ENCODE measurements at places on chromosomes 2 and 18. TPM values are rescaled to one million over a fixed set of nuclear protein-coding genes. Genes with fewer than 3 reads are reported as not detected.
A peak's percentile ranks its signal among the peaks of the same experiment; 100 is the strongest.

- DNase-seq, result no peak
Measured at GRCh38 chr2:54805255-54805654, 81.8 kb downstream of the EML6 start.

- DNase-seq, result no peak
Measured at GRCh38 chr2:145000376-145000775, 480.5 kb upstream of the ZEB2 start.

- no peak for DNase-seq
Measured at GRCh38 chr2:97951155-97951680, 44.5 kb downstream of the TMEM131 start.

- no peak for DNase-seq
Measured at GRCh38 chr2:226776104-226776503, 23.5 kb downstream of the IRS1 start.

DNA sequence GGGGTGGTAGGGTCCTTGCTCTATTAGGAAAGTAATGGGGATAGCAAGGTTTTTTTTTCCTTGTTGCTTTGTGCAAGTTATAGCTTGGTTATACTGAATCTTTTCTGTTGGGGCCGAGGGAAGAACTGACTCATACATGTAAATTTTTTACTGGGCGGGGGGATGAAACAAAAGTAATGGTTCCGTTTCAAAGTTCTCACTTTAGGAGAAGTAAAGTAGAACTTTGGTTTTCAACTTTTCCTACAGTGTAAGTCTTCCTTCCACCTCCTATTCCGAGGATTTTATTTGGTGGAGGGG lies 1.1 kb downstream of the AFTPH start:
- DNase-seq, result peak; percentile 13

DNA sequence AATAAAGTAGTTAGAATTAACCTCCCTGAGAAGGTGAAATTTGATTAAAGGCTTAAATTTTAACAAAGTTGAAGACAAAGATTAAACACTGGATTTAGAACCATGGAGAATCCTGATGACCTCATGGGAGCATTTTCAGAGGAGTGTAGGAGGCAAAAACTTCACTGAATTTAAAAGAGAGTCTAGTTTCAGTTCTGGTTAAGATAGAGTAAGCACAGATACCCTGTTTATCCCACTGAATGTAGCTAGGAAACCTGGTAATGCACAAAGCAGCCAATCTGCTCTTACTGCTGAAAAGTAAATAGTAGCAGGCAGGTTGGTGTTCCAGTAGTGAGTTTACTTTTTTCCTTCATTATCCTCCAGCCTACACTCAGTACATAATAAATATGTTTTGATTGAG lies 654.9 kb upstream of the SYT4 start:
- no peak for DNase-seq

GRCh38 chr2:39119732-39120520 lies 925 bp downstream of the SOS1 start:
- peak; percentile 55 for DNase-seq

GRCh38 chr2:104016801-104017200 lies 837.1 kb upstream of the POU3F3 start:
- DNase-seq, result no peak

DNA sequence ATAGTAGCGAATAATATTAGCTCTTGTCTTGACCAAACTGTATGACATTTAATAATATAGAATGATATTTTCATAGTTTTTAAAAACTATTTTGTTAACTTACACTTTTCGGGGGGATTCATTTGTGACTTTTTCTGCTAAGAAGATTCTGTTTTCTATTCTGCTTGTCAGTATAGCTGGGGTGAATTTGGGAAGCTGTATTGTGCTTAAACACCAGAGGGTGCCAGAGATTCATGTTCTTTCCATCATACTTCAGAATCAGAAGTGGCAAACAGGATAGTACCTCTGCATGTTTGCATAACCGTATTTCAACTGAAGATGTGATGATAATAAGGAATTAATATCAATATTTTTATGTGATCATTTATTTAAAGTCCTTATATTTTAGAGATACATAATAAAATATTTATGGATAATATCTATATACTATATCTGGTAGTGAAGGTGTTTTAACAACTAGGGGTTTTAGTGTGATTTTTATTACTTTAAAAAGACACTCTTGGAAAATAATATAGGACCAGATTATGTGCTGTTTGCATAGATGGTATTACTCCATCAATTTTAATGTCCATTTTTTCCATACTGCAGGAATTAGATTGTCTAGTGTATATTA lies 81.0 kb downstream of the TAF4B start:
- DNase-seq, result peak; percentile 61

DNA sequence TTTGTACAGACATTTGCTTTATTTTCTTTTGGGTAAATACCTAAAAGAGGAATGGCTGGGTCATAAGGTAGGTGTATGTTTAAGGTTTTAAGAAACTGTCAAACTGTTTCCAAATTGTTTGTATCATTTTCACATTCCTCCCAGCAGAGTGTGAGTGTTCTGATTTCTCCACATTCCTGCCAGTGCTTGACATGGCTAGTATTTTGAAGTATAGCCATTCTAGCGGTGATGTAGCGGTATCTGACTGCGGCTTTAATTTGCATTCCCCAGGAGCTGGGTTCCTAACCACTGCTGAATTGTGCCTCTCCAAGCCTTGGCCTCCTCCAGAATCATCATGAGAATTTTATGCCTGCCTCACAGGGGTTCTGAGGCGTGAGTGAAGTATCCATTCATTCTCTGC lies 61.8 kb upstream of the ARL4C start:
- no peak for DNase-seq

GRCh38 chr2:218282173-218282991 lies 9.9 kb downstream of the TMBIM1 start:
- no peak for DNase-seq

DNA sequence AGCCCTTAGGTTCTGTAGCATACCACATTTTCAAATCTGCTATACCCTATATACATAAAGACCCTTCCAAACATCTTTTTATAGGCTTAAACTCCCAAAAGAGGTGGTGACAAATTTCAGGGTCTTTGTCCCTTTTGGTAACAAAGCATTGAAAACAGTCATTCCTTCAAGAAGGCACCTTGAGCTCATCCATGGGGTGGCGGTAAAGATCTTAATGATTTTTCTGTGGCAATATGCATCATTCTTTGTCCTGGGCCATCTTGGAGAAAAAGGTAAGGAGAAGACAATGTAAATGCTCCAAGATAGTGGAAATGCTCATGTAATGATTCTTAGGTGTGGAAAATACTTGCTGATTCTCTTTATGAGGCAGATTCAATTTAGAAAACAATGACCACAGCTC lies 890.5 kb downstream of the CNTNAP5 start:
- DNase-seq, result no peak

- DNase-seq, result no peak
Measured at GRCh38 chr2:238644095-238645081, 203.5 kb upstream of the TWIST2 start.

DNA sequence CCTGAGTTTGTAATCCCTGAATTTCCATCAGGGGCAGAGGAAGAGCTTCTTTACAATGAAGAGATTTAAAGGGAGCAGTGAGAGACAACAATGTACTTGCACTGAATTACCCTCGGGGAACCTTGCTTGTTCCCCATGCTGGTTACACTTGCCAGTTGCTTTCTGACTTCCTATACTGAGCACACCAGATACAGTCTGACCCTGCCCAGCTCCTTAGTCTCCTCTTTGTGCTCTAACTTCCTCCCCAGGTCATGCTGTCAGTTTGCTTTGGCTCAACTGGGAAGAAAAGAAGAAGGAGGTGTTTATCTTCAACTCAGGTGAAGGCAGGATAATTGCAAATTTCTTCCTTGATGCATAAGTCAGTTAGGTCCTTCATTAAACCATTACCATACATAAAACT lies 658.4 kb downstream of the NYAP2 start:
- no peak for DNase-seq

- DNase-seq, result no peak
Measured at GRCh38 chr18:49756135-49756534, 57.2 kb downstream of the ACAA2 start.

DNA sequence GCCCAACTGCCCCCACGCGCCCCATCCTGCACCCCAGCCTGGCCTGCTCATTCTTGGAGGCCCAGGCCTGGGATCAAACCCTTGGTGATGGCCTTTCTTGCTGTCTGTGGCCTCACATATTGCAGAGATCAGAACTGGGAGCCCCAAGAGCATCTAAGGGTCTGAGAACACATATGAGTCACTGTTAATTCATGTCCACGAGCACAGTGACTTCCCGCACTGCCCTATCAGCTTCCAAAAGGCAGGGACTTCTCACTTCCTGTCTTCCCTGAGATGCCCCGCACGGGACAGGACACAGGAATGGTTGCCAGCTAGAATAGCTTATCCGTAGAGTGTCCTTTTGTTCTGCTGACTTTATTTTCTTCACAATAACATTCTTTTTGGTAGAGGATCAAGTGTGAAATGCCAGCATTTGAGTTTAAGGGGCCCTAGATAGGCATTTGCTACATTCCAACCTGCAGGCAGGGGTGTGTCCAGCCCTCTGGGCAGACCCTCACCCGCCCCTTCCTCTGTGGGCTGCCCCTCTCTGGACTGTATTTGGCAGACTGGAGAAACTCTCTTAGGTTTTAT lies 21.1 kb upstream of the CELF4 start:
- no peak for DNase-seq

DNA sequence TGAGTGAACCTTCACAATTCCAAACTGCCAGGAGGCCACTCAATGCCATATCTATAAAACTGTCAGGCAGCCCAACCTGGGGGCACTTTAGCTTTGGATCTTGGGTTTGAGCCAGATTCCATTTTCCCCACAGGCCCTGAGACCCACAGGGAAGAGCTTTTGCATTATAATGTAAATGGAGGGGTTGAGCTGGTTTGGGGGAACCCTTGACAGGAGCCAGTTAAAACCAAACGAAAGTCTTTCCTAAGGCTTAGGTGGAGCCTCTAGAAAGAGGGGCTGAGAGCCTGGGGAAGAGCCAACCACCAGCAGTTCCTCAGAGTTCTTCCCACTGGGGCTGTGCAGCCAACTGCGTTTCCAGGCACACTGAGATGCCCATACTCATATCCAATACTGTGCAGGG lies 42.7 kb downstream of the BCL11A start:
- DNase-seq, result no peak

DNA sequence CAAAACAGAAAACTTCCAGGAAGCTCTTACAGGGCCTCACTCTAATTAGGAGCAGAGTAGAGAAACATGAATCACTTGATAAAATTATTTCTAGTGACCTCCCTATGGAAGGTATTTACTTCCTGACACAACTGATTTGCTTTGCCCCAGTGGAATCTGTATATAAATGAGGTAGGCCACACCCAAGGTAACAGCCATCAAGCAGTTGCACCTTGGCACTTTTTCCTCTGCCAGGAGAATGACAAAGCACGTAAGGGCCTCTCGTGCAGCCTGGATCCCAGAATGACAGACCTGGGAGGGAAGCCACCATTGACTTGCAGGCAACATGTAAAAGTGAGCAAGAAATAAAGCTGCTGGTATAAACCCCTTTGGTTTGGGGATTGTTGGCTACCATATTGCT lies 620.0 kb upstream of the SLC39A10 start:
- no peak for DNase-seq

DNA sequence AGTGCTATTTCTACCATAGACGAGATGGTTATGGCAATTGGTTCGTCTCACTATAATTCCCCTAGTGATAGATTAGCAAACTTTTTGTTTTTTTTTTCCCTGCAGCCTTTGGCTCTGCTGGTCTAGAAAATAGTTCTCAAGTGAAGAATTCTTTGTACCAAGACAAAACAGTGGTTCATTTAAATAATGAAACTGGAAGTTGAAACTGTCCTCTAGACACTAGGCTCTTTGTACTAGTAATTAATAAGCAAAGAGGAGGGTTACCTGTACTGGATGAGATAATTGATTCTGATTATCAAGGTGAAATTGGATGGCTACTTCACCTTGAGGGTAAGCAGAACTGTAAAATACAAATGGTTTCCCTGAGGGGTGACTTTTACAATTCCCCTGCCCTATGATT lies 156.9 kb upstream of the DCC start:
- DNase-seq, result no peak

- peak; percentile 86 for DNase-seq
Measured at GRCh38 chr2:120177001-120177621, 46.1 kb downstream of the TMEM185B start.

DNA sequence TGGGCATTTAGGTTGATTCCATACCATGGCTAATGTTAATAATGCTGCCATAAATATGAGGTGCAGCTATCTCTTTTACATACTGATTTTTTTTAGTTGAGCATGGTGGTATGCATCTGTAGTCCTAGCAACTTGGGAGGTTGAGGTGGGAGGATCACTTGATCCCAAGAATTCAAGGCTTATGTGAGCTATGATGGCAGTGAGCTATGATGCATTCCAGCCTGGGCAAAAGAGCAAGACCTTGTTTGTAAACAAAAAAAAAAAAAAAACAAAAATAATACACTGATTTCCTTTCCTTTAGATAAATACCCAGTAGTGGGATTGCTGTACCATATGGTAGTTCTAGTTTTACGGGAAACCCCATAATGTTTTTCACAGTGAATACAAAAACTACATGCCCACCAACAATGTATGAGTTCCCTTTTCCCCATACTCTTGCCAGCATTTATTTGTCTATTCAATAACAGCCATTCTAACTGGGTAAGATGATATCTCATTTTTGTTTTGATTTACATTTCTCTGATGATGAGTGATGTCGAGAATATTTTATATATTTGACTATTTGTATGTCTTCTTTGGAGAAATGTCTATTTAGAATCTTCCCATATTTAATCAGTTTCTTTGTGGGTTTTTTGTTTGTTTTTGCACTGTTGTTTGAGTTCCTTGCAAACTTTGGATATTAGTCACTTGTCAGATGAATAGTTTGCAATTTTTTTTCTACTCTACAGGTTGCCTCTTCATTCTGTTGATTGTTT lies 281.0 kb upstream of the KYNU start:
- DNase-seq, result no peak

DNA sequence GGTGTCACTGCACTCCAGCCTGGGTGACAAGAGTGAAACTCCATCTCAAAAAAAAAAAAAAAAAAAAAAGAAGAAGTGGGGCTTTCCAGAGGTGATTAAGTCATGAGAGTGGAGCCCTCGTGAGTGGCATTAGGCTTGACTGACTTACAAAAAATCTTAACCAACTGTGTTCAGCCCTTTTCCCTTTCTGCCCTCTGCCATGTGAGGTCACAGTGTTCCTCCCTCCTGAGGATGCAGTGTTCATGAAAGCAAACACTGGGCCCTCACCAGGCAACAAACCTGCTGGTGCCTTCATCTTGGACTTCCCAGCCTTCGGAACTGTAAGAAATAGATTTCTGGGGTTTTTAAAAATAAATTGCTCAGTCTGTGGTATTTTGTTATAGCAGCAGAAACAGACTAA lies 37.0 kb upstream of the METTL21A start:
- no peak for DNase-seq

- no peak for DNase-seq
Measured at GRCh38 chr2:209917154-209917771, 85.2 kb upstream of the RPE start.

- no peak for DNase-seq
Measured at GRCh38 chr18:32542221-32542798, 71.6 kb upstream of the GAREM1 start.

GYPC gene
- total RNA-seq, result 75.2 TPM

SEPTIN2 gene
- 191 TPM for total RNA-seq

GAREM1 gene
- total RNA-seq, result 0.05 TPM

CMPK2 gene
- total RNA-seq, result 7.4 TPM

SLC5A6 gene
- total RNA-seq, result 154 TPM

C2orf49 gene
- 19.5 TPM for total RNA-seq

EVX2 gene
- not detected for total RNA-seq

CDH20 gene
- 0.25 TPM for total RNA-seq

CYS1 gene
- not detected for total RNA-seq

AGXT gene
- not detected for total RNA-seq

LBX2 gene
- not detected for total RNA-seq

TCF23 gene
- not detected for total RNA-seq

IHH gene
- total RNA-seq, result not detected

KLHL14 gene
- total RNA-seq, result not detected

CYP1B1 gene
- not detected for total RNA-seq

NPHP1 gene
- total RNA-seq, result not detected

STARD6 gene
- total RNA-seq, result not detected

Data from CD4-positive, CD25-positive, alpha-beta regulatory T cell (primary cell).